ENCODE measurements at places on chromosomes 3 and 15.

DNA sequence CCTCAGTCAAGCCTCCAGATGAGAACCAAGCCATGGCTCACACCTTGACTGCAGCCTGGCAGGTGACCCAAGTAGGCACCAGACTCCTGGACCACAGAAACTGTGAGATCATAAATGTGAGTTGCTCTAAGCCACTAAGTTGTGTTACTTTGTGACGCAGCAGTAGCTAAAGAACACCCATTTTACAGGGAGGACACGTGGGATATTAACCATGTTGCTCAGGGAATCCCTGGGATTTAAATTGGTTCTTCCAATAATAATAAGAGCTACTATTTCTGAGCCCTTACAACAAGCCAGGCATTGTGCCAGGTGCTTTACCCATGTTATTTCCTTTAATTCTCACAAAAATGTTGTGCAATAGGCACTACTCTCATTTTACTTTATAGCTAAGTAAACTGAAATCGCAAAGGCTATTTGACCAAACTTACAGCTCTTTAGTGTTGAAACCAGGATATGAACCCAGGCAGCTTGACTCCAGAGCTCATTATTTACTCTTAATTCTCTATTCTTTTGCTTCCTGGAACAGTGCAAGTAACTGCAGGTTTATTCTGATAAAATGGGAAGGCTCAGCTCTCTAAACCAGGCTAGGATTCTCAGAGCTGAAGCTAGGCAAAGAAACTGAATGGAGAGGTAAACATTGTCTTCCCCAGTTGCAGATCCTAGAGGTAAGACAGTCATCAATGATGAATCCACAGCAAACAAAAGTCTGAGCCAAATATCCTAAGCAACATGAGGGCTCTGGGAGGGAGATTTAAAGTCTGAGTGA lies 294.4 kb downstream of the KBTBD8 start:
- DNase-seq = no peak

DNA sequence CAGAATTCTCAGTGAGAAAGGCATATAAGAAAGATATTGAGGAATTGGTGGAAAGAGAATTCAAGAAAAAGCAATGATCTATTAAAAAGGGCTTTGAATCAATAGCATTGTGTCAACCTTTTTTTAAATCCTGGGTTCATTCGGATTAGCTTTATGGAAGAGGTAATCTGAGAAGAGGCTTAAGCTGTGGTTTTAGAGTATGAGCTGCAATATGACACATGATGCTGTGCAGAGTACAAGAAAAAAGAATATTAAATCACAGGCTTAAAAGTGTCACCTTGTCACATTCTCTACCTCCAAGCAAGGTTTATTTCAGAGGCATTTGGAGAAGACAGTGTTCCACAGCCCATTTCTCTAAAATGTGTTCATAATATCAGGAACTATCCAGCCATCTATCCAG lies 128.9 kb downstream of the RTP4 start:
- DNase-seq = no peak

- DNase-seq = no peak
Measured at GRCh38 chr3:59920822-59921221, 871.0 kb upstream of the CFAP20DC start.

- DNase-seq = peak; percentile 16
Measured at GRCh38 chr3:48273594-48274211, 32.8 kb downstream of the ZNF589 start.

- no peak for DNase-seq
Measured at GRCh38 chr15:62979252-62979651, 63.3 kb upstream of the TPM1 start.

- DNase-seq = no peak
Measured at GRCh38 chr3:792630-793029, 300.2 kb upstream of the CNTN6 start.

GRCh38 chr15:70415398-70415797 lies 317.7 kb upstream of the TLE3 start:
- DNase-seq = no peak

DNA sequence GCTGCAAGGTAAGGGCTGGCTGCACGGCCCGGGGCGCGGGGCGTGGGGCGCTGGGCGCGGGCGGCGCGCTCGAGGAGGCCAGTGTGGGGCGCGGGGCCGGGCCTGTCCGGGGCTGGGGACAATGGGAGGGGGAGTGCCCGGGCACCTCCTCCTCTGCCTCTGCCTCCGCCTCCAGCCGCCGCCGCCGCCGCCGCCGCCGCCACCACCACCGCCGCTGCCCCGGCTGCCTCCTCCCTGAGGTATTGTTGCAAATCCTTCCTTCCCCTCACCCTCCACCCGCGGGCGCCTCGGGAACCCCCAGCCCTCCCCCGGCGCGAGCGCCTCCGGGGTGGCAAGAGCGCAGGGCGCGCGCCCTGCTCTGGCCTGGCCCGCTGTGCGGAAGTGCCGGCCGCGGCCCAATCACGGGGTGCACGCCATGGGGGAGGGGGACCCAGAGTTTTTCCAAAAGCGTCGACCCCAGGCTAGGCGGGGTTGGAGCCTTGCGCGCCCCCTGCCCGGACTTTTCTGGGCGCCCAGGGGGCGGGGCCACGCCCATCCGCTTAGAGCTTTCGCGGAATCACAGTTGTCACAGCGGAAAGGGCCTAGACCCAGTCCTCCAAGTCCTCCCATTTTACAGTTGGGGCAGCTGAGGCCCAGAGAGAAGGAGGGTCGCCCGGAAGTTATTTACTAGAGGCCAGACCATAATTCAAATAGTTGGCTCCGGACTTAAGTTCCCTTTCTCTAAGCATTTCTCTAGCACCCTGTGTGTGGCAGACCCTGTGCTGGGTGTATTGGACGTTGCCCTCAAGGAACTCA lies at the start of gene LPP:
Gene LPP (plus strand): TSS at position 144 of the 795 bp plus-strand sequence. CDS start 251,964 bp downstream, outside the sequence.
- no peak for DNase-seq

GRCh38 chr15:62901909-62902546 lies 140.5 kb upstream of the TPM1 start:
- DNase-seq = peak; percentile 85

GRCh38 chr3:2873986-2874385 lies 236.2 kb downstream of the IL5RA start:
- DNase-seq = no peak

DNA sequence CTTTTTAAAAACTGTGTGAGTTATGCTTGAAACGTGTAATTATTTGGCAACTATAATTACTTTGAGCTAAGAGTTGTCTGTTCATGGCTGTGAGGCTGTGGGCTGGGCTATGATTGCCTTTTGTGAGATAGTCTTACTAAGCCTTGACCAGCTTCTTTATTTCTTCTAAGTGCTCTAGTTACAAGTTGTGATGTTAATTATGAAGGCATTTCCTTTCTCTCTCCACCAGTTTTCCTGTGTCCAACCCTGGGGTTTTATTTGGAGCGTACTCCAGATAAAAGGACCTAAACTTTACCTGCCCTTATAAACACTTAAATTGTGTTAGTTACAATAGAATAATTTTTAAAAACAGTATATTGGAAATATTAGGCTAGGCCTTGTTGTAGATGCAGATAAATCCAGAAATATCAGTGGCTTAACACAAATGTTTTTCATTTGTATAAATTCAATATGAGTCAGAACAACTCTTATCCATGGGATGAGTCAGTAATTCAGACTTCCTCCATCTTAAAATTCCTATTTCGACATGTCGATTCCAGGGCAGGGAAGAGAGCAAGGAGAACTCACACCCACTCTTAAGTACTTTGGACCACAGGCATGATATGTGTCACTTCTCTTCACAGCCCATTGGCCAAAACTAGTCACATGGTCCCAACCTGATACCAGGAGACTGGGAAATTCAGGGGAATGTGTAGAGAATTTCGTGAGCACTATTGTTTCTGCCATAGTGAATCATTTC lies 17.0 kb downstream of the TMEM62 start:
- DNase-seq = no peak

DNA sequence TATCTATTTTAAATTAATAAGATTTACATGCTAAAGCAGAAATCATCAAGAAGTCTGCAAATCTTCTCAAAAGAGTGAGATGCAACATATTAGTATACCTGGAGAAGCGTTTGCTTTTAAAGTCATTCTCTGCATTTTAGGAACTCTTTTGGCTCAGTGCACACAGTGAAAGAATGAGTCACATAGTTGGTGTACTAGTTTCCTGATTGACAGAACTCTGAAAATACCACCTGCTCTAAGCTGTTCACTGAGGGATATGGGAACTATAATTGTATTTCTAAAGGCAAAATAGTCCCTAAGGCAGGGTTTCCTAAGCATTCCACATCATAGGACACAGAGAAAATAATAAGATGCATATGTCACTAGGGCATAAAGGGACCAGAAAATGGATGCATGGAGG lies 838.5 kb downstream of the DIPK2A start:
- DNase-seq = no peak

DNA sequence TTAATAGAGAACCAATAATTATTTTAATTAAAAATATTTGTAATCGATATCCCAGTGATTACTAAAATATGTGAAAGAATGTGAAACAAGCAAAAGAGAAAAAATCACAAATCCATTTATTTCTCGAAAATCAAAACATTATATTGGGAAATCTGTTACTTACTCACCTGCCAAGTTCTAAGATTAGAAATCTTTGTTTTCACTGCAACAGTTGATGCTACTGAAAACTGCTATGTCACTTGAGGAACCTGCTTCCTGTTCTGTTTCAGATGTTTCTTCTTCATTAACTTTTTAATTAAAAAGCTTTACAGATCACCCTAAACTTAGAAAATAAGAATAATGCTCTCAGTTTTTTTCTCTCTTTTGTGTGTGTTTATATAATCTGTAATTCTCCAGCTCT lies 13.7 kb upstream of the DPH6 start:
- no peak for DNase-seq

GRCh38 chr3:50136714-50137405 lies 18.3 kb upstream of the SEMA3F start:
- DNase-seq = no peak

GRCh38 chr3:24722087-24722486 lies 227.4 kb upstream of the THRB start:
- DNase-seq = no peak

GRCh38 chr15:78567531-78567930 lies 2.2 kb downstream of the CHRNA5 start:
- DNase-seq = no peak

DNA sequence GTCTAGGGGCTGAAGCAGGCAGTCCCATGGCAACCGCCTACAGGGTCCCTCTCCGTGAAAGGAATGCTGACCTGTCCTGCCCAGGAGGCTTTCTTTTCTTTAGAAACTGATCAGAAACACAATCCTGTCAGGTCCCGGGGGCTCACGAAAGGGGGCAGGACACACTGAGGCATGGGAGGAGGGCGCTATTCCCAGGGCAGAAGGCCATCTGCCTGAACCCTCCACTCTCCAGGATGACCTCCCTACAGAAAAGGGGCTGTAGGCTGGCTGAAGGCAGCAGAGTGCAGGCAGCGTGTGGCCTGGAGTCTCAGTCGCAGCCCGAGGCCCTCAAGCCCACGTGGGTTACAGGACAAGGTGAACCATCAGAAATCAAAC lies 18.4 kb upstream of the LRRK1 start:
- no peak for DNase-seq

- no peak for DNase-seq
Measured at GRCh38 chr3:189652042-189652441, 20.9 kb downstream of the TP63 start.

- no peak for DNase-seq
Measured at GRCh38 chr3:98885851-98886250, 15.6 kb downstream of the DCBLD2 start.

GRCh38 chr3:4800595-4800994 lies 178.6 kb upstream of the BHLHE40 start:
- no peak for DNase-seq

GRCh38 chr3:66472313-66473134 lies 28.3 kb downstream of the LRIG1 start:
- no peak for DNase-seq

DNA sequence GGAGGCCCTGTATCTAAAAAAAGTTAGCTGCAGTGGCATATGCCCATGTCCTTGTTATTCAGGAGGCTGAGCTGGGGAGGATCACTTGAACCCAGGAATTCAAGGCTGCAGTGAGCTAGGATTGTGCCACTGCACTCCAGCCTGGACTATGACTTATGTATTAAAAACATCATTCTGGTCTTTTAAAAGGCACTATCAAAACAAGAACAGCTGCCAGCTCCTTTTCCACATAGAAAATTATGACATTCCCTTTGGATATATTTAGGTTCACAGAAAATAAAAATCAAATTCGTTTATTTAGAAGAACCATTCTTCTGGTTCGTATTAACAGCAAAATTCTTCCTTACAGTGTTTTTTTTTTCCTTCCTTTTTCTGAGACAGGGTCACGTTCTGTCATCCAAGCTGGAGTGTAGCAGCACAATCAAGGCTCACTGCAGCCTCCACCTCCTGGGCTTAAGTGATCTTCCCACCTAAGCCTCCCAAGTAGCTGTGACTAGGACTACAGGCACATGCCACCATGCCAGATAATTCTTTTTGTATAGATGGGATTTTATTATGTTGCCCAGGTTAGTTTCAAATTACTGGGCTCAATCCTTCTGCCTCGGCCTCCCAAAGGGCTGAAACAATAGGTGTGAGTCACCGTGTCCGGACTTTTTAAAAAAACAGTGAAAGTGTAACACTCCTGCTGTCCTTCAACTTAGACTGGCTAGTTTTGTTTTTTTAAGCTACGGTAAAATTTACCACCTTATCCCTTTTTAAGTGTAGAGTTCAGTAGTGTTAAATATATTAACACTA lies 13.9 kb downstream of the ICE2 start:
- no peak for DNase-seq

GRCh38 chr3:83426300-83426699 lies 1532.5 kb upstream of the CADM2 start:
- no peak for DNase-seq

DNA sequence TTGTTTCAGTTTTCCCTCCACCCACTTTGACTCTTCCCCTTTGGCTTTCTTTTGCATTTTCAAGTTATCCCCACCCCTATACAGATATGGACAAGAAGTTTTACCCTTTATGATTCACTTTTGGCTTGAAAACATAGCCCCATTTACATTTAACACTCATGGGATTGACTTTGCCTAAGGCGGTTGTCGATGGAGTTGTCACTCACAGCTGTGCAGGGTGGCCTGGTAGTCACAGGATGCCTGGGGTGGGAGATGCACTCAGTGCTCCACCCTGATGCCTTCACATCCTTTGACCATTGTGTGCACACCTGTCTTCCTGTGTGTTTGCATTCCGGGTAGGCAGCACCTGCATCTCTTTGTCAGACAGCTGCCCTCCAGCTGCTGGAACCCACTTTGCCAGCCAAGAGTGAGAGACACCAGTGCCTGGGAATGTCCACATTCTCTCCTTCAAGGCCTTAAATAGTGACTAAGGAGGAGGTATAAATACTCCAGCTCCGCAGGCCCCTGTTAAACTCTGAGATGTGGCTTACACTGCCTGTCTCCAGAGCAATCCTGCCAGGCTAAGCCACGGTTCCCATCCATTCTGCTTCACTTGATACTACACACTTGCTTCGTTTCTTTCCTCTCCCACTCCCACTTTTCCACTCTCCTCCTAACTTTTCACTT lies 191.5 kb upstream of the SLC24A5 start:
- DNase-seq = peak; percentile 7

- no peak for DNase-seq
Measured at GRCh38 chr3:135740211-135740610, 225.3 kb upstream of the PPP2R3A start.

- no peak for DNase-seq
Measured at GRCh38 chr3:16945330-16945729, 60.6 kb downstream of the PLCL2 start.

GRCh38 chr3:4763604-4764247 lies 215.5 kb upstream of the BHLHE40 start:
- no peak for DNase-seq

- no peak for DNase-seq
Measured at GRCh38 chr15:47493357-47494247, 223.7 kb upstream of the SEMA6D start.

All from NCI-H187 treated with DMSO at 0.1 percent for 48 hours (cell line).